Effector memory CD4-positive, alpha-beta T cell (primary cell): ENCODE measurements at places on chromosomes 13 and 19.

DNA sequence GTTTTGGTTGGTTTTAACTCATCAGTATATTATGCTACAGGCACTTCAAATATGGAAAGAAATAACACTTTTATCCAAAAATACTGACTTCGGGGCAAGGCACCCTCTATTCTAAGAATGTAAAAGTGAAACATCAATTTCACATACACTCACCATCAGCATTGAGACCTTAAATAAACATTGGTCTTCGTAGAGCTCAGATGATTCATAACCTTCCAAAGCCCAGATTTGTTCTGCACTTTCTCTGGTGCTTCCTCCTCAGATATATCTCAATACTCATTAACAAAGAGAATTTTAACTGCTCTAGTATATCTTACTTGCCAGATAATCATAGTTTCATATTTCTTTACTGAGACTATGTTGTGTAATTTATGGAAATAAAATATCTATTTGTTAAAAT lies 794.3 kb downstream of the LIG4 start:
- DNase-seq: no peak

- DNase-seq: no peak
Measured at GRCh38 chr13:48160606-48161278, 65.8 kb upstream of the MED4 start.

- no peak for DNase-seq
Measured at GRCh38 chr19:37127999-37128820, 44.3 kb downstream of the ZNF585A start.

- DNase-seq: no peak
Measured at GRCh38 chr19:43660301-43660970, 9.5 kb downstream of the PLAUR start.

GRCh38 chr13:52862358-52863206 lies 14.1 kb upstream of the PCDH8 start:
- no peak for DNase-seq

DNA sequence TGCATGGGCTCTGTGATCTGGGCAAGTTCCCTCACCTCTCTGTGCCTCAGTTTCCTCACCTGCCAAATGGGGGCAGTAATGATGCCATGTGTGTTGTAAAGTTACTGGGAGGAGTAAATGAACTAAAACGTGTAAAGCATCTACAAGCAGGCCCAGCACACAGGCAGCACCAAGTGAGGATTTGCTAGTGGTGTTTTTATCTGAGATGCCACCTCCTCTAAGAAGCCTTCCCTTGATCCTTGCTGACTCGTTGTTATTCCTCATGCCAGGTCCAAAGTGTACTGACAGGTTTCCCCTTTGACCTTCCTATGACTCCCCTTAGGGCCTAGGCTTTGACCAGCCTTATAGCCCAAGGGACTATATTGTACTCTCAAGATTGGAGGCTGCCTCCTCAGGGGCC lies 1.5 kb upstream of the UQCRFS1 start:
- DNase-seq: no peak
